ENCODE measurements at places on chromosomes 7 and 10.

DNA sequence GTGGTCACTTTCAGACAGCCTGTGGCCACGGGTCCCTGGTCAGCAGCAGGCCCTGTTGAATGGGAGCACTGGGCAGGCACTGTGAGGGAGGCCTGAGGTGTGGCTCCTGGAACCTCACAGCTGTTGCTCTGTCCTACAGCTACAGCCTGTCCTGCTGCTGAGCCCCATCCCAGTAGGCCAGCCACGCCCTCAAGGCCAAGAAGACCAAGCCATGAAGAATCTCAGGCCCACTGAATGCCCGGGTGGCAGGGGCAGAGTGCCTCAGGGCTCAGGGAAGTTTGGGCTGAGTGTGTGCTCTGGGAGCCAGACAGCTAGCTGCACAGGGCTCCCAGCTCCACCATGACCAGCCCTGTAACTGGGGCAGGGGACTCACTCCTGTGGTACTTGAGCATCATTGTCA is 363.5 kb upstream of the NUPR2 start:
- no peak for DNase-seq

GRCh38 chr10:59910867-59911266 is 4.5 kb upstream of the CCDC6 start:
- no peak for DNase-seq

- no peak for DNase-seq
These were observed 57.1 kb downstream of the SLIT1 start for GRCh38 chr10:97128516-97129154.

- DNase-seq = peak; percentile 94
These were observed at the start of gene NOM1 for GRCh38 chr7:156949541-156950380. Gene NOM1, plus strand, starts transcription at chr7:156949712. Its CDS starts 26 bp downstream, at chr7:156949738.

DNA sequence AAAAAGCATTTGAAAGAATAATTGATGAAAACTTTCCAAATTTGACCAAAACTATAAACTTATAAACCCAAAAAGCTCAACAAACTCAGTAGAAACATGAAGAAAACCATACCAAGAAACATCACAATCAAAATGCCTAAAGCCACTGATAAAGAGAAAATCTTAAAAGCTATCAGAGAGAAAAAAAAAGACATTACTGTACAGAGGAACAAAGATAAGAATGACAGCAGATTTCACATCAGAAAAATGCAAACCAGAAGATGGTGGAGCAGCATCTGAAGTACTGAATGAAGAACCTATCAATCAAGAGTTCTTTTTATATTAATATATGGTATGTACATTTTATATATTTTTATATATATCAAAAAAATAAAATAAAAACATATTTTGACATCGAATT is 2.4 kb upstream of the GPAM start:
- DNase-seq = no peak

DNA sequence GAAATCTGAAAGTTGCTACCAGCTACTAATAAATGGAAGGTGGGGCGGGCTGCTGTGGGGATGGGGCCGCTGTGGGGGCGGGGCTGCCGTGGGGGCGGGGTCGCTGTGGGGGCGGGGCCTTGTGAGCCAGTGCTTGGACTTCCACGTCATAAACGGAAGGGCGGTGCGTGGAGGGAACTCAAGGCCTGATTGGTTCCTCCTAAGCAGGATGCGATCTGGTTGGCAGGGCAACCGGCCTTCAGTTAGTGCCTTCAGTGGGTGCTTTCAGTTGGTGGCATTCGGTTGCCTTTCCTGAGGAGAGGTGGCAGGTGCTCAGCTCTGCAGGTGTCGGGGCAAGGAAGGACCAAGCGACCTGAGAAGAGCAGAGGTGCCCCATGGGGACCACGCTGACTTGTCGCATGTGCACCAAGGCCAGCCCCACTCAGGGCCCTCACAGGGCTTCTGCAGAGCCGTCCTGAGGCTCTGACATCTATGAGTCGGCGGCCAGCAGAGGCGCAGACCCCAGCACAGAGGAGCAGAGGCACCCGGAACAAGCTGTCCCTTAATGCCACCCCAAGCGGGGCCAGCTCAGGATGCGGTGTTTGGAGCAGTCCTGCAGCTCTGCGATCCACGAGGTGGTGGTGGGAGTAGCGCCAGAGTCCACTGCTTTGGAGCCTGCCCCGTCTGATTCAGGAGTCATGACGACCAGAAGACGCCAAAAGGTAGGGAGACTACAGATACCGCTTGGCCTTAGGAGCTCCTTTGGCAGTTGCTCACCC is 54.4 kb upstream of the PDSS1 start:
- DNase-seq = no peak

DNA sequence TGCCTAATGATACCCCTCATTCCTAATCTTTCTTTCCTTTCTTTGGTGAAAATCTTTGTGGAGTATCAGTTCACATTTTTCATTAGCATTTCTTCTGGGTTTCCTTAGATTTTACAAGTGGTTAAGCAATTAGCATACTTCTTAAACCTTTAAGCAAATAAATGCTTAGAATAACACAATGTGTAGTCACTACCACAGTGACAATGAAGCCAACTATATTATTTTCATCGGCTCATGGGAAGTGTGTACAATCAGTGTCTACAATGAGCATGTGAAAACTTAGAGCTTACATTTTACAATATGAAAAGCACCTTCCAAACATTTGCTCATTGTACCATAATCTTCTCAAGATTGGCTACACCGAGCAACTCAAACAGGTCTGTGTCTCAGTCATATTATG is 176.2 kb upstream of the PLXNA4 start:
- no peak for DNase-seq

GRCh38 chr10:100829097-100829870 is 83.5 kb upstream of the SLF2 start:
- DNase-seq = no peak

DNA sequence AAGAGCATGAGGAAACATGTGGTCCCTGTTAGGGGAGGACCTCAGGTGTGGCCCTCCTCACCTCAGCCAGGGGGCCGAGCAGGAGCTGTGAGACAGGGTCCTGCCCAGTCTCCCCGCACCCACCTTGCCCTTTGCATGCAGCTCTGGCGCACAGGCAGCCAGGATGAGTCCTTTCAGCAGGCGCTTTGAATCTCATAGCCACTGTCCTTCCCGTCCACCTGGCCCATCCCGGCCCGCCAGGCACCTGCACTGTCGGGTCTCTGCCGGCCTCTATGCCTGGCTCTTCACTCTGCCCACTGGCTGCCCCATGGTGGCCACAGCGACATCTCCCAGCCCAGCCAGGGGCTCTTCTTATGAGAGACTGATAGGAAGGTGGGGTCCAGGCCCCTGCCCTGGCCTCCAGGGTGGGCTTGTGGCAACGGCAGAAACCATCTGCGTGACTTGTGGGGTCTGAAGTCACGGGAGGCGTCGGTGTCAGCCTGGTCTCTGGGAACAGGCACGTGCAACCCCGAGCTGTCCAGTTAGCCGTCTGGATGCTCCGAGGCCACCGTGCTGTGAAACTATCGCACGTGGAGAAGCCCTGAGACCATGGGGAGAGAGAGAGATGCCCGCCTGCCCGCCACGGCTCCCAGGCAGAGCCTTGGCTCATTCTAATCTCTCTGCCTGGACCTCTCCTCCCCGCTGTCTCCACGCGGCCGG is 37.4 kb downstream of the FOXL3 start:
- no peak for DNase-seq

GRCh38 chr10:98391065-98391464 is 23.9 kb downstream of the PYROXD2 start:
- DNase-seq = no peak

- no peak for DNase-seq
These were observed 26.9 kb downstream of the ZEB1 start for GRCh38 chr10:31345886-31346285.

DNA sequence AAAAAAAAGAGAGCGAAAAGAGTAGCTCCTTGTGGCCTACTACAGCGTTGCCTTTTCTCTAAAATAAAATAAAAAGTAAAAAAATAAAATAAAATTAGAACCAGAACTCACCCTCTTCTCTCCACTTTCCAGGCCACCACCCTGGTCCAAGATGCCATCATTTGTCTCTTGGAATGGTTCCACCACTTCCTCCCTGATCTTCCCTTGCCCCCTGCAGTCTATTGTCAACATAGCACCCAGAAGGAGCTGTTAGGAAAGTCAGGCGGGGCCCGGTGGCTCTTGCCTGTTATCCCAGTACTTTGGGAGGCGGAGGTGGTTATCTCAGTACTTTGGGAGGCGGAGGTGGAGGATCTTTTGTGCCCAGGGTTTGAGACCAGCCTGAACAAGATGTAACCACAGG is 7.6 kb upstream of the GRID2IP start:
- DNase-seq = no peak

DNA sequence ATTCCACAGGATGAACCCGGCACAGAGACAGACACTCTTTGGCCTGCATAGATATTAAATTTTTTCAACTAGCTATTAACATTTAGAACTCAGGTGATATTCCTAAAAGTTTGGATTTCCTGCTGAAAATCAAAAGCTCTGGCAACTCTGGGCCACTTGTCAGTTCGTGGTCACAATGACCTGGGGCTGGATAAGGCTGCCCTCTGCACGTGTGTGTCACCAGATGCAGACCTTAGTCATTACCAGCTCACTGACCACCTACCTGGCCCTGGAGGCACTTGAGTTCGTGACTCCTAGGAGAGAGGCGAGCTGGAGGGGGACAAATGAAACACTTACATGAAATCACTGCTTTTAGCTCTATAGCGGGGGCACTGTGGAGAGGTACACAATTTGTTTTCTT is 126.5 kb downstream of the HIPK2 start:
- no peak for DNase-seq

DNA sequence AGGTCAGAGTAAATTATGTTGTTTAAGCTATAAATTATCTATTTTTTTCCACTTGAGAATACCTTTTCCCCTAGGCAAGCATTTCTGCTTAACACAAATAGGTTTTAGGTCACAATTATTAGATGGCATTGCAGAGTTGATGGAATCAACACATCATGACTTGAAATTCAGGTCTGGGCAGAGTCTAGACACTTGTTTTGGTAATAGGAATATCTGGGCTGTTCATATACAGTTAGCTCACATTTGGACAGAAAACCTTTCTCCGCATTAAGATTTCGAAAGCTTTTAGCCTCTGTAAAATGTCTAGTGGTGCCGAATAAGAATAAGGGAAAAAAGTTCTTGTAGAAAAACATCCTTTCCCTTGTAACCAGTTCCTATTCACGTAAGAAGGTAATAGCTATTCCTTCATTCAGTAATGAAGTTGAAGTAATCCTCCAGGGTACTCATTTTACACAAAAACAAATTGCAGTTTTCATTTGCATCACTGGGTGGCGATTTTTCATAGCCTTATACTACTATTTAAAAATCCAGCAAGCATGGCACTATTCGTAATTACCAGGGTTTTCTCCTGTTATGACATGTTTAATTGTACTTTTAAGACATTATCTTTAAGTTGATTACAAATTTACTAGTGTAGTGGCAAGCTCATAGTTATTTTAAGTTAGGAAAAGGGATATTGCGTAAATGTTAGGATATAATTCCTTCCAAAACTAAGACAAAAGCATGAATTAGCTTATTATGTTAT is 37.0 kb downstream of the RPA3 start:
- DNase-seq = no peak

DNA sequence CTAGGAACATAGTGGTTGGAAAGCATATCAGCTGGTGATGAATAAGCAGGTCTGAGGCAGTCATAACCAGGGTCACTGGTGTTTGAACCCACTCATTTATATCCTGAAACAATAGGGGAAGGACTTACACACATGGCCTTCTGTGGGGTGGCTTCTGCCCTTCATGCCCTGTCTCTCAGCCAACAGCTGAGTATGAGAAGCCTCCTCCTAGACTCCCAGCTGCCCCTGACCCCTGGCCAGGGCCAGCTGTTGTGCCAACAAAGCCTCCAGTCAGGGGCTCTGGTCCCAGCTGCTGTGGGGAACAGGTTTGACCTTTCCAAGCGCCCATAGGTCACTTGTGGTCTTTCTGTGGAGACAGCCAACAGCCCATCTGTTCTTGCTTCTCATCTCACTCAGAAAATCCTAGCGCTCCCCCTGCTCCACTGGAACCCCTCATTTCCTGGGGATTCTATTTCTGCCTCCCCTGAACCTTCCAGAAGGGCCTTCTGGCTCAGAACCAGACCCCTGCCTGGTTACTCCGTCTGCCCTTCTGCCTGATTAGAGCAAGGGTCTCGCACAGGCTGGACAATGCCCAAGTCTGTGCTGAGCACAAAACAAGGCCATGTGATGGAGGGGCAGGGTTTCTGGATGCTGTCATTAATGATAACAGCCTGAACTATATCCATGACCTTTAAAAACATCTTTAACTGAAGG is 9.7 kb upstream of the PURB start:
- DNase-seq = peak; percentile 71

Data from left forelimb (tissue), 1 donor.